ENCODE measurements at places on chromosomes 7 and 10.

DNA sequence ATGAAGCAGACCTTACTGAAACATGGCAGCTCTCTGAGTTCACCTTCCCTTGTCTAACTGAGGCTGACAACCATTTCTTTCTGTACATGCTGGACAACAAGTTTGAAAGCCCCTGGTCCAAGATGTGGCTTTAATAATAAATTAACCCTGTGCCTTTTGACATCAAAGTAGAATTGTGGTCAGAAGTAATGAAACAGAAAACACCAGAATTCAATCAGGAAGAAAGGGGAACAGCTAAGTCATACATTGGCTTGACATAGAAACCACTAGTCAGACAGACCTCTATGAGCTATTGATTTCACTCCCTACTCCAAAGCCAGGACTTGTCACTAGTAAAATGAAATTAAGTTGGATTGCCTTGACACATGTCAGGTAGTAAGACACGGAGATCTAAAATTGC, 175.2 kb upstream of the ASAH2 start:
- no peak for DNase-seq

DNA sequence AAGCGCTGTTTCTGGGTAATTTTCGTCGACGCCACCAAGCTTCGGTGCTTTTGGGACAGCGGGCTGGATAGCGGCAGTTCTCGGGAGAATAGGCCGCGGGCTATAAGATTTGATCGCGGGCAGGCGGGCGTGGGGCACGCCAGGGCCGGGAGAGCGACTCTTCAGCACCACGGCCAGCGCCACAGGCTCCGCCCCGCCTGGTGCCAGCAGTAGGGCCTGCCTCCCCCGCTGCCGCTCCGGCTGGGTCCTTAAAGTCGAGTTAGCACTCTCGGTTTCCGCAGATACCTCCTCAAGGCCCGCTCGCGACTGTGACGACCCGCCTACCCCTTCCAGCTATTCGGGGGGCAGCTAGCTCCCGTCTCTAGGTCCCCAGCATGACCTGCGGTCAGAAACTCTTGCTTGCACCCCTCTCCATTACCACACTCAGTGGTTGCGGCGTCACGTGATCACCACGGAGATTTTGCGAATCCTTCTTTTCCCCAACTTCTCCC, 9.4 kb downstream of the NXPH1 start:
- peak; percentile 57 for DNase-seq

- DNase-seq: no peak
Observed at GRCh38 chr7:131235489-131236317, 92.0 kb upstream of the MKLN1 start.

- no peak for DNase-seq
Observed at GRCh38 chr10:4256971-4257370, 472.0 kb upstream of the KLF6 start.

GRCh38 chr10:11345224-11346054, 266.0 kb downstream of the USP6NL start:
- DNase-seq: no peak

DNA sequence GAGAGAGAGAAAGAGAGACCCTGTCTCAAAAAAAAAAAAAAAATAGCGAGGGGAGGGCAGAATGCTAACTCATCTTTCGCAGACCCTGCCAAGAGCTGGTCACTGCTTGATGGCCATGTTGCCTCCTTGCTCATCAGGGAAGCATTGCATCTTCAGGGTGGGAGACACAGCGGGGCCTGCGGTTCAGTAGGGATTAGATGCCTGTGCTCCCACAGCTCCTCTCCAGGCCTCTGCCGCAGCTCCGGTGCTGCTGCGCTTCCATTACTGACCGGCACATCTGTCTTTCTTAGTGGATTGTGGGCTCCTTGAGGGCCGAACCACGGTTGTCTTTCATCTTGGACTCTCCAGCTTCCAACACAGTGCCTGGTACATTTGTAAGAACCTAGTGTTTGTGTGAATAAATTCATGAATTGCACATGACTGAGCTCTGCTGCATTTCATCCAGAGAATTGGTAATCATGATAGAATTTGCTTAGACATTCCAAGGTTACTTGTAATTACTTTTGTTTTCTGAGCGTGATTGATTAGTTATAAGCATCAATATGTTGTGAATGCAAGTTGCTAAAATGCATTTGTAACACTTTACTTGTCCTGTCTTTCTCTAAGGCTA, 16.8 kb downstream of the HK1 start:
- no peak for DNase-seq
